ENCODE measurements at places on chromosomes 3 and 15.

DNA sequence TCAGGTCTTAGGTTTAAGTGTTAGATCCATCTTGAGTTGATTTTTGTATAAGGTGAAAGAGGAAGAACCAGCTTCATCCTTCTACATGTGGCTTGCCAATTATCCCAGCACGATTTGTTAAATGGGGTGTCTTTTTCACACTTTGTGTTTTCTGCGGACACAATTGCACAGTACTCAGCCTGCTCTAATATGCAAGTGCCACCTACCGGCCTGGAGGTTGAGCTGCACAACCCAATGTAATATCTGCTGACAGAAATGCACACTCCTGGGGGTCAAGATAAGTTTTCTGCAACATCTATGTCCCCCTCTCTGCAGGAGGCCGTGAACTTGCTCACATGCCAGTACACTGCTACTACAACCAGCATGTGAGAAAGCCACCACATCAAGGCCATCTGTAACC, 791.9 kb upstream of the ROBO1 start:
- no peak for DNase-seq

- no peak for DNase-seq
These were observed 17.2 kb upstream of the ANKDD1A start for GRCh38 chr15:64894395-64895056.

DNA sequence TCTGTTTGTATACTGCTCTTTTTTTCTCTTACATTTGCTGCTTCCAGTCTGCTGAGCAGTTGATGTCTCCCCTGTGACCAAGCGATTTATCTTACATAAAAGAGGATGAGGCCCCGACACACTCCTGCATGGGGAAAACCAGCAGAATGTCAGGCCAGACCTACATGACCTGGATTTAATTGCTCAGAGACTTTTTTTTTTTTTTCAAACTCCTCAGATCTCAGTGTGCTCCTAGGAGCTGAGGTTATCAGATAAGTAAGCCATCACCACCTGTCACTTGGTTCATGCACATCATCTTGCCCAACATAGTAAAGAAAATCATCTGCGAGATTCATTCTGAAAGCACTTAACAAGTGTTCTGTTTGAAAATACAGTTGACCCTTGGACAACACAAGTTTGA, 163.1 kb downstream of the PLCL2 start:
- DNase-seq = no peak

DNA sequence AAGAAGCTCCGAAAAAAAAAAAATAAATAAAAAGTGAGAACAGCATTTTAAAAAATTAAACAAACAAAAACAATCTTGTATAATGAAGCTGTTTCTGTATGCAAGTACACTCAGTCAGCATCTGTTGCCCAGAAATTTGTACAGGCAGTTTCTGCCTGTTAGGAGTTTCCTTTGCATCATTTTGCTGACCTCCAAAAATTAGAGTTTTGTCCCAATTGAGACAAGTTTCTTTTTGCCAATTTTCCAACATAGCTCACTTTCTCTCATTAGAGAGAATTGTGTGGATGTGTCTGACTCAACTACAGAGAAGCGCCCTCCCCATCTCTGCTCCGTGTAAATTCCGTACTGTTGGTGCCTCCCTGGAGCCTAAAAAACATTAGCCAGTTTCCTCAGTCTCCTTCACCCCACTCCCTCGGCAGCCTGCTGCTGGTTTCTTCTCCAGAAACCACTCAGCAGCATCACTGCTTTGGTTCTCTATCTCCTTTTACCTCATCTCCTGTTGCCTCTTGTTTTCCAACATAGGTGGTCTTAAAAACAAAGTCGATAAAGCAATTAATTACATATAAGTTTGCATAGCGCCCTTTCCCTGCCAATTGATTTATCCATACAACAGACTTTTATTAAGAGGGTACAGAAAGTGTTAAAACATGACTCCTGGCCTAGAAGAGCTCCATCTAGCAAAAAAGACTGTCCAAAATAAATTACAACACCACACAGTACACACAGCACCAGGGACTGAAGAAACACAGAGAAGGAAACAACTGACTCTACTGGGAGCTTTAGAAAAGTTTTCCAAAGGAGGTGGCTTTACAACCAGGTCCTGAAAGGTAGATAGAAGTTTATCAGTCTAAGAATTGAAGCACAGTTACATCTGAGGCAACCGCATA, 286.7 kb downstream of the SHOX2 start:
- DNase-seq = no peak

DNA sequence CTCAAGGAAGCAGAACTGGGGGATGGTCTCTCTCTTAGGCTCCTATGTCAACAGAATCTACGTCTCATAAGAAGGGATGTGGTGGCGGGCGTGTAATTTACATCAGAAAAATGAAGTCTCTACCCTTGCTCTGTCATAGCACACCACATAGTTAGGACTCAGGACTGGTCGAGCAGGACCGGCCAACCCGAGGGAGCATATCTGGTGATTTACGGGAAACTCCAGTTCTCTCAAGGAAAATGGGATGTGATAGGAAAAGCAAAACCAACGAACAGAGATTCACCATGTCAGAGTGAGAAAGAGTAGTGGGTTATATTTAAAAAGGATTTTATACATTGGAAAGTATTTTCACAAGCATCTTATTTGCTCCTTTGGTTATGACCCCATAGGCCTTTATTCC, 54.7 kb downstream of the IGF2BP2 start:
- no peak for DNase-seq

- no peak for DNase-seq
These were observed 50.6 kb downstream of the KLHDC8B start for GRCh38 chr3:49222002-49222401.

DNA sequence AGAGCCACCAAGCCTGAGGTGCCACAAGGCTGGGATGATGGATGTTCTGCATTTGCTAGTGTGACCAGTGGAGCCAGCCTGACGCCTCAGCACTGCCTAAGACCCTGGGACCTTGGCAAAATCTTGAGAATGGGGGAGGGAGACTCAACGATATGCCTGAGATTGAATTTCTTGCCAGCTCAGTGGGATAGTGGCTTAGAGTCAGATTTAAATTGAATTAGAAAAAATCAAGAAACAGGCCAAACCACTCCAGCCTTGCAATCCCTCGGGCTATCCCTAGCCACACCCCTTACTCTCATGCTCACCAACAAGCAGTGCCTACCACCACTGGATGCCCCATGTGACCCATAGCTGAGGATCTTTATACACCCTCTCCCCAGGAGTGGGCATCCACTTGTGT, 18.7 kb upstream of the PDE8A start:
- DNase-seq = no peak

GRCh38 chr15:51201581-51201980, 106.9 kb upstream of the TNFAIP8L3 start:
- no peak for DNase-seq

- no peak for DNase-seq
These were observed 159.0 kb upstream of the VEPH1 start for GRCh38 chr3:157662171-157662570.
